ENCODE measurements at places on chromosomes 11 and 22.

DNA sequence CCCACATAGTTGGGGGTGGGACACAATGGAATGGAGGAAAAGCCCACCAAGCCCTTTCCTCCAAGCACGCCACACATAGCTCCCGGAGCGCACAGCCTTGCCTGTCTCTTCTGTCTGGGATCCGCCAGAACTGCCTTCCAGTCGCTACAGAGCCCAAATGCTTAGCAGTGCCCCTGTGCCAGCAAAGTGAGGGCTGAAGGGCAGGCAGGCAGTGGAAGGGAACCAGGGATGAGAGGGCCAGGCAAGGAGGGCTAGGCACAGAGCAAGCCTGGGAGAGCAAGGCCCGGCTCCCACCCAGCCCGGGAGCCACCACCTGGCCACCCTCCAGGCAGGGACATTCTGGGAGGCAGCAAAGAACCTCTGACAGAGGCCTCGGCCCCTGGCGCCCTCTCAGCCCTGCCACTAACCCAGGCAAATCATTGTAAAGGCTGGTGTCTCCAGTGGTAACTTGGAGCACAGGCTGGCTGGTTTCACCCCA is 32.5 kb downstream of the PPP2R1B start:
- no peak for DNase-seq

DNA sequence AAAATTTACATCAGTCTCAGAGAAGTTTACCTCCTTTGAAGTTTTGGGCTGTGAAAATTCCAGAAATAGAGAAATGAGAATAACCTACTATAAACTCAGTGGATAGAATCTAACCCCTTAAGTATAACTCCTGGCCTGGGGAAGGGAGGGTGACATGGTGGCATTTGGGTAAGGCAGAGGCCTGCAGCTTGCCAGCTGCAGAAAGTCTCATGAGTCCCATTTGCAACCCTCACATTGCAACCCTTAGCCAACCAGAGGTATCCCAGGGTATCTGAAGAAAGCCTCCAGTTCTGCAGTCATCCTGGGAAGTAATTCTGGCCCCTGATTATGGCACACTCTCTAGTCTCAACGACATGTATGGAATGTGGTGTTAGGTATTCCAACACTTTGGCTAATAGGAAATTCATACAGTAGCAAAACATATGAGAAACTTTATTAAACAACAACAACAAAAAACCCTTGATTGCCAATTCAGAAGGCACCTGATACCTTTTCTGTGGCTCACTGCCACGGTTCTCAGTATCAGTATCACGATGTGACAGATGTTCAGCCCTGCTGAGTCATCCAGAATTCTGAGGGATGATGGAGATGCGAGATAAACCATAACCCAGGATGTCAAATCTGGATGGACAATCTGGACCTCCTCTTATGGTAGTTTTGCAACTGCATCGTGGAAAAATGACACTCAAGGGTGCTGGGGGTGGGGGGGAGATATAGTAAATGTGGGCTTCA is 743.4 kb downstream of the NELL1 start:
- DNase-seq: no peak

DNA sequence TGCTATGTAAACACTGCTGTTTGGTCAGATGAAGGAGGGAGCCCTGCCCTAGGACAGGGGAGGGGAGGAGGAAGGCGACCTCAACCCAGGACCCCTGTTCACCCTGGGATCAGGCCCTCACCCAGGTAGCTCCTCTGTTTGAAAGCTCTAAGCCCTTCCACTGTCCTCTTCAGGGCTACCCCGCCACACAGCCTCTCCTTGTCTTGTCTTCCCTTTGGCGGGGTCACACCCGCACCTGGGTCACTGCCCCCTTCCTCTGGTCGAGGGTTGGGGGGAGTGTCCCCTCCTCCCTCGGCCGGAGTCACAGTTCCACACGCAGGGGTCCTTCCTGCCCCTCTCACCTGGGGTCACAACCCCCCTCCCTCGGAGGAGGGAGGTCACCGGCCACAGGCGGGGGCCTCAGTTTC is 463 bp upstream of the PTPMT1 start:
- DNase-seq: peak; percentile 24

DNA sequence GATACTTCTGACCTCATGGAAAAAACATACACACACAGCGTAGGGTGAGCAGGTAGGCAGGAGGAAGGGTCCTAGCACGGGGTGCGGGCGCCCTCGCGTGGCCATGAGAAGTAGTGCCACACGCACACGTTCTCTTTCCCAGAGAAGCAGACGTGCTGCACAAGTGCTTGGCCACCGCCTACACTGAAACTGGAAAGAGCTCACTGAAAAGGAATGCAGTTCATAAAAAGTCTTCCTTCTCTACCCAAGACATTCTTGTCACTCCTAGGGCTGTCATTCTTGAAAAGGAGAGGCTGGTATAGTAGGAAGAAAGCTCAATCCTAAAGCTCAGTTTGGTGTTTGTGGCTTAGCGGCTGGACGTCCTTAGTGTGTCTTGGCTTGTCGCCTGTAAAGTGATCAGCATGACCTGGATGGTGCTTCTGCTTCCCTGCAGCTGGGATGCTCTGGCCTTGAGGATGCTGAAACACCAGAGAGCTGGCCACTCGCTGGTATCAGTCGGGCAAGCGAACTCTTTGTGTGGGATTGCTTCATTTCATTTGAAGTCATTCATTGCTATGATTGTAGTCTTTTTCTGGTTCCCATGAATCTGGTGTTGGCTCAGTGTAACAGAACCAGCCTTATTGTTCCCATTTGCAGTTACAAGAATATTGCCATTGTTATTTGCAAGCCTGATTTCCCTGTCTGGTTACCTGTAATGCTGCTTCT is 303.8 kb downstream of the NTM start:
- DNase-seq: peak; percentile 44

GRCh38 chr22:36552289-36552688 is 23.3 kb upstream of the EIF3D start:
- DNase-seq: no peak

- no peak for DNase-seq
Measured at GRCh38 chr11:134171951-134172350, 51.8 kb downstream of the NCAPD3 start.

DNA sequence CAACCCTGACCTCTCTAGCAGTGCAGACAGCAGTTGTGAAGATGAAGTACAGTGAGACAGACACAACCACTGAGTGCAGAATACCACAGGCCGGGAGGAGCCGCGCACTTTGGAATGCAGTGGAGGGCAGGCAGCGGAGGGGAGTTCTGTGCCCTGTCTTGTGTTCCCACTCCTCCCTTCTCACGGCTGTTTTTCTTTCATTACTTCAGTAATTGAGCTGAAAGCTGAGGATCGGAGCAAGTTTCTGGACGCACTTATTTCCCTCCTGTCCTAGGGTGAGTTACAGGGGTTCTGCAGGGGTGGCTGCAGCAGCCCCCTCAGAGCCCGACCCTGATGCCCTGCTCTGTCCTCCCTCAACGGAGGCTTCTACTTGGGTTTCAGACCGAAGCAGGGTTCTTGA is 5.6 kb downstream of the CLDN5 start:
- no peak for DNase-seq

- DNase-seq: no peak
Measured at GRCh38 chr11:6647836-6648235, 7.8 kb downstream of the DCHS1 start.

DNA sequence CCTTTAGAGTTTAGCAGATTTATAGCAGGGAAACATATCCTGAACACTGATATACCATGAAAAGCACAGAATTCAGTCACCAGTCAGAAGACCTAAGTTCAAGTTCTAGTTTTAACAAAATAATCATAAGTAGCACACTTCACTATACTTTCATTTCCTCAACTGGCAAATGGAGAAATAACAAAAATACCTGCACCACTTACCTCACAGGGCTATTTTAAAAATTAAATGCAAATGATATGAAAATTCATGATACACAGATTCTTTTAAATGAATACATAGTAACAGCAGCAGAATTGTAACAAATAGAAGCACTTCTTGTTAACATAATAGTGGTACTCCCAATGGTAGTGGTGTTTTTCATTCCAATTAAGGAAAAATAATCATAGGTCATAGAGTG is 139.0 kb downstream of the FCHSD2 start:
- DNase-seq: no peak

GRCh38 chr11:96393753-96394348 is 4.0 kb downstream of the JRKL start:
- no peak for DNase-seq

DNA sequence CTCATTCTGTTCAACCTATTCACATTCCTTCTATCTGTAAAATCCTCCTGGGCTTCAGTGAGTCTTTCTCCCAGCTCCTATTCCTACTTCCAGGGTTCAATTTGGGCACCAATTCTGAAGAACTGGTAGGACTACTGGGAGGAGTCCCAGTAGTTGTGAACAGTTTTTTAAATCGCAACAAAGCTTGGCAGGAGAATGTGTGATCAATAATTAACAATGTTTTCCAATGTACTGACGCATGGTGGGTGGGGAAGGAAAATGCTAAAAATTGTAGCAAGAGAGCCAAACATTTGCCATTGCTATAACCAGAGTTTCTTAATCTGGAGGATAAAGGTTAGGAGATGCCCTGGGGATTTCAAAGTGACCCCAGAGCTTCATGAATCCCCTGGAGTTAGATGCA is 27.3 kb upstream of the PRSS23 start:
- DNase-seq: no peak

GRCh38 chr22:25666308-25666707 is 75.7 kb upstream of the MYO18B start:
- no peak for DNase-seq

DNA sequence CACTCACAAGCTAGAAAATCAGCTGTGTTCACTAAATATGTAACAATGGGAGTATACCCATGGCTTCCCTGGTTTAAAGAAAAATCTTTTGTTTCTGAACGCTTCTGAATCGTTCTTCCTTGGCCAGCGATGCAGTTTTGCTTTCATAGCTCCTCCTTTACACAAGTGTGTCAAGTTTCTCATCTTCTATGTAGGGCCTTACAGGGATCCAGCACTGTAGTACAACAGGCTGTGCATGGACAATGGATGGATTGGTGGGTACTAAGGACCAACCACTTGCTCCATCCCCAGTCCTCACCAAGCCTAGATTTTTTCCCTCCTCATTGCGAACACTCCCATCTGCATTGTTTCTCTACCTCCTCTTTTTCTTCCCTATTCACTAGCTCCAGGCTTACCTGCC is 24.3 kb upstream of the POU2AF2 start:
- no peak for DNase-seq

GRCh38 chr22:39013942-39014722 is at the start of gene APOBEC3C:
TSS of gene APOBEC3C (plus strand) at chr22:39014257. CDS start at chr22:39014363, 106 bp downstream.
- DNase-seq: peak; percentile 78

GRCh38 chr22:44269117-44269498 is 43.6 kb downstream of the SHISAL1 start:
- DNase-seq: no peak

- no peak for DNase-seq
Measured at GRCh38 chr11:84270466-84270865, 984.3 kb upstream of the CCDC90B start.

DNA sequence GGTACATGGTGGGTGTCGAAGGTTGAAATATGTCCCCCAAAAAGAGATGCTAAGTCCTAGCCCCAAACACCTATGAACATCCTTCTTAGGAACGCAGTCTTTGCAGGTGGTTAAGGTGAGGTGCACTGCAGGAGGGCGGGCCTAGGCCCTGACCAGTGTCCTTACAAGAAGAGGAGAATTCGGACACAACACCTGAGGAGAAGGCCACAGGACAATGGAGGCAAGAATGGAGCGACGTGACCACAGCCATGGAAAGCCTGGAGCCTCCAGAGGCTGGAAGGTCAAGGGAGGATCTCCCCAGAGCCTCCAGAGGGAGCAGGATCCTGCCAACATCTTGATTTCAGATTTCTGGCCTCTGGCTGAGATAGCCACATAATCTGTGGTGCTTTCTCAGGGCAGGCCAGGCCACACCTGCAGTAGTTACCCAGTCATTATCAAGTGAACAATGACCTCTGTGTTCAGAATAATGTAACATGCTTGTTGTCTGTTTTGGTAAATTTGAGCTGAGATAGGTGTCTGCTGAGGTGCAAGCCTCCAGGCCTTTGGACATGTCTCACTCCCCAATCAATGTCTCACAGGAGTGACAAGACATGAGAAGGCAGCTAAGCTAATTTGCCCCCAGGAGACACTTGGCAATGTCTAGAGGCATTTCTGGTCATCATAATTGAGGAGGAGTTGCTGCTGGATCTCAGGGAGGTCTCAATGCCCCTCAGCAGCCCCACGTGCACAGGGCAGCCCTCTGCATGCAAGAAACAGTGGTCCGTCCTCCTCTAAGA is 498.9 kb downstream of the BRD1 start:
- no peak for DNase-seq

DNA sequence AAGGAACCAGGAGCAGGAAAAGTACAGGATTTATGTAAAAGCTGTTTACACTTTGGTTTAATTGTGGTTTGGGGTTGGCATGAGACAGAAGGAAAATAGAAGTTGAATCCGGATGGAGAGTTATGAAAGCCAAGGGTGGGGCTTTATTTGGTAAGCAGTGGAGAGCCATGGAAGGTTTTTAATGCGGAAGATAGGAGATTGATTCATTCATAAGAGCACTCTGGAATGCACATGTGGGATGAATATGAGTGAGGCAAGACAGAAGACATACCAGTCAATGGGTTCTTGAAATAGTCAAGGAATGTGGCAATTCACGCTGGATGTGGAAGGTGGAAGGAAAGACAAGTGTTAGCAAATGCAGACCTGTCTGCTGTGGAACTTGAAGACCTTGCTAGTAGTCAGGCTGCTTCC is 9.3 kb upstream of the GLB1L3 start:
- no peak for DNase-seq
